Cerebellar nuclear complex (tissue), 1 donor: ENCODE measurements at places on chromosomes 2 and 18.
A peak's percentile ranks its signal among the peaks of the same experiment; 100 is the strongest.

DNA sequence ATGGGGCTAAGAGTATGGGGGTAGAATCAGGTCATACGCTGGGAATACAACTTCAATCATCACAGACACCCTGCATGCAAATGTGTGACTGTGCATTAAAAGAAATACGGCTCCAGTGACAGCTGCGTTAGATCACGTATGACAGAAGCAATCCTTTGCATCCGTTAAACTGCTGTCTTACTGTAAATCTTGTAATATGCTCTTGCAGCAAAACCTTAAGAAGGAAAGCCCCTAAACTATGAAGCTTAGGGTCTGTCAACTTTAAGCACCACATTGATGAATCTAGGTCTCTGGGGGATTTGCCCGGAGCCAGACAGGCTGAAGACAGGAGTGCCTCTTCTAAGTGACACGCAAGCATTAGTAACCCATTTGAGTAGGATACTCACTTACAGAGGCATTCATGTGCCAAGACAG, 84.7 kb upstream of the EML6 start:
- DNase-seq, result no peak

DNA sequence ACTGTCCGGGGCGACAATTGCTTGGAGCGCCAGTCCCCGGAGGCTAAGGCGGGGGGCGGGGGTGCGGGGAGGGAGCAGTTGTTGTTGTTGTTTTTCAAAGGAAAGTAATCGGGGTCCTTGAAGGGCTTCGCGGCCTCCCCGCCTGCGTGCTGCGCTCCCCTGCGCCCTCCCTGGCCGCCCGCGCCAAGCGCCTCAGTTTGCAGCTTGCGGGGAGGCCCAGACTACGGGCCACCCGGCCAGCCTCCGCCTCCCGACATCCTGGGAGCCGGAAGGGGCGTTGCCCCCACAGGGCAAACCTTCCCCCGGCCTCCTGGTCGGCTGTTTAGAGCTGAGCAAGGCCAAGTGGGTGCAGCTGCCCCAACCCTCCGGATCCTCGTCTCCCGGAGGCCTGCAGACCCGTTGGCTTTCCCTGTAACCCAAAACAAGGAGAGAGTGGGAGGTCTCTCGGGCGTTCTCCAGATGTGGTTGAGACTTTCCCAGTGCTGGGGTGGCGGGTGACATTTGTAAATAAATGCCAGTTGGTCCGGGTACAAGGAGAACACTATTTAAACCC, 3.7 kb upstream of the SIX3 start:
- DNase-seq, result no peak

- DNase-seq, result no peak
Observed at GRCh38 chr2:108215794-108216211, 24.0 kb upstream of the SULT1C3 start.

GRCh38 chr2:234976479-234977227, 24.8 kb downstream of the SH3BP4 start:
- no peak for DNase-seq

- DNase-seq, result no peak
Observed at GRCh38 chr2:56130463-56131070, 53.2 kb upstream of the CCDC85A start.

- DNase-seq, result no peak
Observed at GRCh38 chr2:17375262-17375661, 143.0 kb downstream of the RAD51AP2 start.

- no peak for DNase-seq
Observed at GRCh38 chr18:77763530-77764145, 514.0 kb downstream of the GALR1 start.

- no peak for DNase-seq
Observed at GRCh38 chr2:22276696-22277095, 1108.3 kb upstream of the KLHL29 start.

- DNase-seq, result no peak
Observed at GRCh38 chr2:241773511-241774418, 2.9 kb upstream of the GAL3ST2 start.

- DNase-seq, result no peak
Observed at GRCh38 chr2:145652571-145653545, 1132.9 kb upstream of the ZEB2 start.

GRCh38 chr2:109257653-109258052, 128.6 kb downstream of the SH3RF3 start:
- no peak for DNase-seq

GRCh38 chr2:177212106-177212890, at the start of gene HNRNPA3:
Gene HNRNPA3 (plus strand): TSS chr2:177212794. CDS start chr2:177212800, 6 bp downstream.
- peak; percentile 96 for DNase-seq

GRCh38 chr2:108538000-108538625, 3.8 kb downstream of the LIMS1 start:
- DNase-seq, result no peak

GRCh38 chr2:159635006-159635789, 18.9 kb upstream of the BAZ2B start:
- no peak for DNase-seq

- DNase-seq, result no peak
Observed at GRCh38 chr2:218856896-218857243, 2.7 kb upstream of the WNT6 start.
